Urothelium cell line (cell line): ENCODE measurements at places on chromosomes 12 and 14.

GRCh38 chr12:62808166-62808879 is 126.6 kb downstream of the PPM1H start:
- DNase-seq = no peak

- no peak for DNase-seq
Measured at GRCh38 chr12:107436836-107437235, 248.8 kb upstream of the PWP1 start.

DNA sequence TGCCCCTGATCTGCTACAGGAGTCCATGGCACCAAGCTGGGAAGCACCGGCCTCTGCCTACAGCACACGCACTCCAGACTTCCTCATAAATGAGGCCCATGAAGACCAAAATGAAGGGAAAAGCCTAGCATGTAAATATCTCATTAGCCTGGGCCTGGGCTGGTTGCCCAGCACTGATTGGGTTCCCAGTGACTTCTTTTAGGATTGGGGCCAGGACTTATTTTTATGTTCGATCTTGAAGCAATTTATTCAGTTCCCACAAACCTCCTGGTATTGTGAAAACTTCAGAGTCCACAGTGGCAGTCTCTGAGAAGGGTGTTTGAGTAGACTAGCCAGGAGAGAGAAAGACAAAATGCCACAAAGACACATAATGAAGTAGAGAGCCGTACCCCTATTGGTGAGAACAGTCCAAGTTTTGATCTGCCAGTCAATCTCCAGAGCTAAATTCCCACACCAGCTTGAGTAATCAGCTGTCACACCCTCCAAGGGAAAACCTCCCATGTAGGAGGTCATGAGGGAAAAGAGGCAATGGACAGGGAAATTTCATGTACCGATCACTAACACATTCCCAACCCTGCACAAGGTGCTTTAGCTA is 78.2 kb downstream of the PHLDA1 start:
- no peak for DNase-seq

DNA sequence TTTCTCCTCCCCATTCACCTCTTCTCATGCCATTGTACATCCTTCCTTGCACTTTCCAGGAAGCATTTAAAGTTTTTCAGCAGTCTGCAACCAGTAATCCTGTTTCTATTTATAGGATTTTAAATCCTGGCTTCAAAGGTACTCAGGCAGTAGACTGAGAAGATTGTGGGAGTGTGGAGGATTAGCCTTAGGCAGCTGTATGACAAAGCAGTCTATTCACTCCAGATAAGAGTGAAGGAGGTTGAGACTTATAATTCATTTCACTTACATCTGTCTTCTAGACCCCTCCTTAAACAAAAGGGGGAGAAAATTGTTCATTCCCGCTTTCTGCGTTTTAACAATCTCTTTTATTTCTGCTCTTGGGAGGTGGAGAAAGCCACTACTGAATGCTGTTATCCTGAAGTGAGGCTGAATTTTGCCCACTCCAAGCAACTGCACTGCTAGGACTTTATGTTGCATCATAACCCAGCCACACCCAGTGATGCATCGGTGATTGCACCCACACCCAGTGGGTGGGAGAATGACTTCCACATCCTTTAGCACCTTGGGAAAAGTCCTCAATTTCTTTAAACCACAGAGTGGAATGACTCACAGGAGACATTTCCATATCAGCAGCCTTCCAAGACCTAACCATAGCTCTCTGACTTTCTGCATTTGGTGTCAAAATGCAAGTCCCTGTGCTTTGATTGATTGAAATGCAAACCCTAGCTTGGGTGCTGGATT is 382.5 kb upstream of the ATP2B1 start:
- DNase-seq = peak; percentile 32

DNA sequence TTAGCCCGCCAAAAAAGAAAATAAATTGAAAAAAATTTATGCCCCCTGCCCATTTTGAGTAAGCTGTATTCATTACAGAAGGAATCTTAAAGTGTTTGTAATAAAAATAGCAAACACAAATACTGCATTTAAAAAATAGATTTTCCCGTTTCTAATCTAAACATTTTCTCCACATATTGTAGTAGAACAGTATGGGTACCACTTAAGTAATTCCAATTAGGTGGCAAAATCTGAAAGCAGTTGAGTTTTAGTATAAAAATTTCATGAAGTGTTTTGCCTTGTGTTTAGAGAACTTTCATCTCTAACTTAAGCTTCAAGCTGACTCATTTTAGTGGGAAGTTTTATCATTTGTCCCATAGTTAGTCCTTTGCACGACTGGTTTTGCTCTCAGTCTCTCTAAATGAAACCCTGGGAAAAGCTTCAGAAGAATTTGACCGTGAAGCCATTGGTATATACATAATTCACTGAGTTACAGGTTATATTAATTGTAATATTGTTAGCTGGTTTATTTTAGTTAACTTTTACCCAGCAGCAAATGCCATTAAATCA is 214.6 kb downstream of the ERC1 start:
- no peak for DNase-seq

GRCh38 chr14:103653805-103654204 is 24.8 kb downstream of the KLC1 start:
- no peak for DNase-seq

DNA sequence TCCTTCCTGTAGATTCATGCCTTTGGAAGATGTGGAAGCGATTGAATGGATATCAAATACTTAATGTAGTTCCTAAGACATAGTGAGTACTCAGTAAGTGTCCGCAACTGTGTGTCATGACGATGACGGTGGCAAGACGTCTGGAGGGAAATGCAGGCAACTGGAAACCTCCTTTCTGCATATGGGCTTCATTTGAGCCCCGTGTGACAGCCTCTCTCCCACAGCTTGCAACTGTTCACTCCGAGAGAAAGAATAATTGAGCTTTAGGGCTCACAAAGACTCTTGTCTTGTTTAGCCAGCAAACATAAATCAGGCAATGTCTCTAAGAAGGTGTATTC is 6.9 kb downstream of the CFAP251 start:
- DNase-seq = no peak

- peak; percentile 45 for DNase-seq
Measured at GRCh38 chr12:130161261-130162243, 712 bp upstream of the FZD10 start.

- DNase-seq = no peak
Measured at GRCh38 chr12:16344269-16344668, 3.2 kb upstream of the MGST1 start.

DNA sequence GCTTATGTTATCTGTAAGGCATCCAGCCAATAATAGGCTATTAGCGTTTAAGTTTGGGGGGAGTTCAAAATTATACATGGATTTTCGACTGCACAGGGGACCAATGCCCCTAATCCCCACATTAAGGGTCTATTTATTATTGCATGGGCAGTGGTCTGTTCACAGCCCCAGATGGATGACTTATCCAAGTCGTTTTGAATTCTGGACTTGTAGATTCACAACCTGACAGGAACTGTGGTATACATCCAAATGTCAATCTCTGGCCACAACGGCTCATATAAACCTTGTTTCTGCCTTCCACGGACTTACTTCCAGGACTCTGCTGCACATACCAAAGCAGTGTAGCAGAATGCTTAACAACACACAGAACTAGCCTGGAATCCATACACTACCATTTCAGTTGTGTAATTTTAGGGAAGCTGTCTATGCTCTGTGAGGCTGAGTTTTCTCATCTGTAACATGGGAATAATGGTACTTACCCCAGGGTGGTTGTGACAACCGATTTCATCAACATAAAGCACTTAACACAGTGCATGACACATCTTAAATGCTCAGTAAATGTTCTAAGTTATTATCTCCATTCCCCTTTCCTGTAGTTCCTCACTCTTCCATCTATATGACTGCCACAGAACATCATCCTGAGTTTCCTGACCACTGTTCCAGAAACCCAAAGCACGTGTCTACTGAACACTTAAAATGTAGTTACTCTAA is 3.7 kb downstream of the DDX24 start:
- no peak for DNase-seq

GRCh38 chr12:71070416-71071128 is 87.2 kb downstream of the TSPAN8 start:
- no peak for DNase-seq

GRCh38 chr12:7113389-7113871 is 4.4 kb upstream of the C1RL start:
- DNase-seq = peak; percentile 71

- no peak for DNase-seq
Measured at GRCh38 chr14:83777516-83777915, 1752.4 kb upstream of the FLRT2 start.

- peak; percentile 44 for DNase-seq
Measured at GRCh38 chr12:27542628-27543027, 18.6 kb downstream of the PPFIBP1 start.

DNA sequence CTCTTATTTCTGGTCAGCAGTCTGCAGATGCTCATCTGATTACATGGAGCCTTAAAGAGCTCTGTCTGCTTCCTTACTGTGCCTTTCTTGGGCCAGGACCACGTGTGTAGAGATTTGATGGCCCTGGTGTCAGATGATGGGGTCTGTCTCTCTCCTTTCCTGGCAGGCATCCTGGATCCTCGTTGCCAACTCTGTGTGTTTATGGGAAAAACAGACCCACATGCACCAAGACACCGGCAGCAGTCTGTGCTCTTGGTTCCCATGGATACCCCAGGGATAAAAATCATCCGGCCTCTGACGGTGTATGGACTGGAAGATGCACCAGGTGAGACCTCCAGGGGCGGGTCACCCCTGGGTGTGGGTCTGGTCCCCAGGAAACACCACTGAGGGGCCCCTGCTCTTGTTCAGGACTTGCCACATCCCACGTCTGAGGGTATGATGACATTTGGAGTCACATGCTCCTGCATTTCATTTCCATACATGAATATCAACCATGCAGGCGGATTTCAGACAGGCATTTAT is 18.5 kb upstream of the ALDH2 start:
- no peak for DNase-seq

DNA sequence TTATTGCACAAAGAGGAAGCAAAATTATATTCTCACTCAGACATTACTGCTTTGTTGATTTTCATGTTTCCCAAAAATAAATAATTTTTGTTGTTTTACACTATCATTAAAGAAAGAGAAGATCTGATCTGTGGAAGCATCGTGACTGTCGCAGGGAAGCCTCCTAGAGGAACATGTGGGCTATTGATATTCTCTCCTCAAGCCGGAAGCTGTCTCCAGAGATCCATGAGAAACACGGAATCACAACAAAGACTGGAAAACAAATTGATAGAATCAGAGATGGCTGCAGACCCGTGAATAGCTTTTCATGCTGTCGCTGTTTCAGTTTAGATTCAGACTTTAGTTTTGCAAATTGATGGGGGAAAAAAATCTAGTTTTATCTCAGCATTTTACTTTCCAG is 235.2 kb upstream of the TMPO start:
- DNase-seq = no peak

- DNase-seq = no peak
Measured at GRCh38 chr12:2764398-2764797, 30.4 kb upstream of the FKBP4 start.
